Activated T-cell treated with anti-CD3 and anti-CD28 coated beads, Interleukin-2, amount 50 U/mL, for 1 hour (primary cell): ENCODE measurements at places on chromosomes 2 and 18.

DNA sequence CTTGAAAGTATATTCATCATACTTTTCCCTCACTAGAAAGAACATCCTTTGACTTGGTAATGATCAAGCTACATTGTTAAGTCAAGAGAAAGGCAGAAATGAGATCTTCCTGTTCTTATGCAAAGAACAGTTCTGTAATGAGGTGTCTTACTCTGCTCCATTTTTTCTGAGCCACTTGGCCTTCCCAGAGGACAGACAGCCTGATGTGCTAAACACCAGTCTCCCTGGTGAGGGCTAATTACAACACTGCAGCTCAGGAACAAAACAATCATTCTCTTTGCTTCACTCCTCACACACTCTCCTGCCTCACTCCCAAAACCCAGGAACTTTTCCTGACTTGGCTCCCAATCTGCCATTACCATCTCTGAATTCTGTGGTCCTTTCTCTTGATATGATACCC, 25.6 kb downstream of the TACR1 start:
- no peak for DNase-seq

DNA sequence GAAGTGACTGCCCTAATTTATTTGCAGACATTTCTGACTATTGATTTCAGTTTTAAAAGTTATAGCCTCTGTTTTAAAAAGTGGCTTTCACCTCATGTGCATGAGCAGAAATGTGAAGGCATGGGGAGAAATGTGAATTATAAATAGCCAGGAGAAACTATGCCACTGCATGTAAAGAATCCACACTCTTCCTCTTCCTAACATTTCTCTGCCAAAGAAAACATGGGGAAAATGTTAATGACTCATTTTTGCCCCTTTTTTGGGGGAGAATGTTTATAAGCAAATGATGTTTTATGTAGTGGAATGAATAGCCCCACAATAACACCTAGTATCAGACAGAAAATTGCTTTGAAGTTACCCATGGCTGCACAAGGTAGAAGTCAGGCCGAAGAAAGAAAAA, 249.0 kb upstream of the TANK start:
- DNase-seq = no peak

DNA sequence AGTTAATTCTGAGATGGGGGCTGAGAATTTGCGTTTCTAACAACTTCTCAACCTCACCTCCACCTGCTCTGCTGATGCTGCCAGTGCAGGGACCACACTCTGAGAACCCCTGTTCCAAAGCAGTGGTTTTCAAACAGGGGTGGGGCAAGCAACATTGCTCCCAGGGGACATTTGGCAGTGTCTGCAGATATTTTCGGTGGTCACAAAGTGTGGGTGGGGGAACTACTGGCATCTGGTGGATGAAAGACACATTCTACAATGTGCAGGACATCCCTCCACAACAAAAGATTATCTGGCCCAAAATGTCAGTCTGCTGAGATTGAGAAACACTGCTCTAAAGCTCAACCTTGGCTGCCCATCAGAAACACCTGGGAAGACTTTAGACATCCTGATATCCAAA, 188.7 kb upstream of the SATB2 start:
- DNase-seq = no peak

DNA sequence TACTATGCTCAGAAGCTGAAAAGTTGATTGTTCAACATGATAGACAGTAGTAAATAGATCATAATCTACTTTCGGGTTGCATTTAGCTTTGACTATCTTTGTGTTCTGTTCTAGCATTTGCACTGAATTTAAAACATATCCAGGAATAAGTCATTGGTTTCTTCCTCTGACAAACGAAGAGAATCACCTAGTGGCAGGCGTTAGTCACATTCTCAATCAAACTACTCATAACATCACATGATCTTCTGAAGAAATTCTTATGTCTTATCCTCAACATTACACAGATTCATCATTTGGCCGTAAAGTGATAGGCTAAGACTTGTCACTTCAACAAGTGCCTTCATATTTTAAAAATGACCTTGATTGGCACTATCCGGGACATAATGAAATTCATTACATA, 63.6 kb upstream of the TTC21B start:
- DNase-seq = no peak

GRCh38 chr2:45168711-45169338, 159.6 kb upstream of the SIX2 start:
- no peak for DNase-seq

DNA sequence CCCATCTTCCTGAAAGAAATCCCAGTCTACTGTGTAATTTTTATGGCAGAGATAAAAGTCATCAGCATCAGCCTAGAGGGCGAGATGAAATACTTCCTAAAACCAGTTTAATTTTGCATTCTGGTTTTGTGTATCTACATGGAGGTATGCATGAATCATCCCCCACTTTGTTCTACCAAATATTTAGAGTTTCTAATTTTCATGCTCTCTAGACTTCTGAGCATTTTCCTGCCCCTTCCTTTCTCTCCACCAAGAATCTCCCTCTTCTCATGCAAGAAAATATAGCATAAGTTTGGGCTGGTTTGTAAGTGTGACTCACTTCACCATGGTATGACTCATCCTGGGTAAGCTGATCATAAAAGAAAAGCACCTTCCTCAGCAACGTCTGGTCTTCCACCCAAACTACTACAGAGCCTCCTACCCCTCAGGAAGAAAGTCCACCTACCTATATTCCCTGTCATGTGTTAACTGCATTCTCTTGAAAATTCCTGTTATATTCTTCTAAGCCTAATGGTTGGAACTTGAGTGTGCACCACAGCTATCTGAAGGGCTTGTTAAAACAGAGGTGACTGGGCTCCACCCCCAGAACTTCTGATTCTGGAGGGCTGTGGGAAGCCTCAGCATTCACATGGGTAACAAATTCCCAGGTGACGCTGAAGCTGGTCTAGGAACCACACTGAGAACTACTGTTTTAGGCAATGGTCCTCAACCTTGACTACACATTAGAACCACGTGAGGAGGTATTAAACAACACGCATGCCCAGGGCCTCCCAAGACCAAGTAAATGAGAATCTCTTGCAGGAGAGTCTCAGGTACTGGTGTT, 37.4 kb upstream of the RAPGEF4 start:
- no peak for DNase-seq
